Stimulated activated CD4-positive, alpha-beta T cell treated with anti-CD3 and anti-CD28 coated beads, Interleukin-4, amount 100 ng/mL, for 4 hours (primary cell): ENCODE measurements at places on chromosomes 5 and 9.

- DNase-seq = no peak
Observed at GRCh38 chr5:57841676-57842363, 359.2 kb upstream of the ACTBL2 start.

GRCh38 chr5:106423109-106423897 is 1247.4 kb downstream of the EFNA5 start:
- no peak for DNase-seq

DNA sequence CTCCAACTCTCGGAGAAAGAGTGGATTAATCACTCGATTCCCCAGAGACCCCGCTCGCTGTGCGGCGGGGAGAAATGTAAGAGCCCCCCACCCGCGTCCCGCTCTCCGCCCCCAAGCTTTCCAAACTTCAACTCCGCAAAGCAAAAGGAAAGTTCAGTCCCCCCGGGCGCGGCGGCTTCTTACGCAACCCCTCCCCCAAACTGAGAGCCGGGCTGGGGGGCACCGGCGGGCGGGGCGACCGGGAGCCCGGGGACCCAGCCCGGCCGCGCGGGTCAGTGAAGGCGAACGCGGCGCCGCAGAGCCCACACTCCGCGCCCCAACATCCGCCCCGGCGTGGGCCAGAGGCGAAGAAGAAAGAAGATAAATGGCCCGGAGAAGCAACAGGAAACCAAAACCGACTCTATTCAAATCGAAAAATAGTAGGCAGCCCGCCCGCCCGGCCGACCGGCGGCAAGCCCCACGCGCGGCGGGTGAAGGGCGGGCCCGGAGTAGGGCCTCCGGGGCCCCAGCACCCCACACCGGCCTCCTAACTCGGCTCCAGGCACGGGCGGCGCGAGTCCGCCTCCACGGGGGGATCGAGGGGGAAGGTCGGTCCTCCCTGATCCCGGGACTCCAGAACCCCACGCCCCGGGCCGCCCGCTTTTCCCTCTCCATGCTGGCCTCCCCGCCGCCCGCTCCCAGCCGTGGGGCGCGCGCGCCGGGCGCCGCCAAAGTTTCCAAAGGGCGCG is 720 bp downstream of the NOTCH1 start:
- peak; percentile 54 for DNase-seq

- no peak for DNase-seq
Observed at GRCh38 chr5:10572451-10572850, 8.6 kb downstream of the ANKRD33B start.

DNA sequence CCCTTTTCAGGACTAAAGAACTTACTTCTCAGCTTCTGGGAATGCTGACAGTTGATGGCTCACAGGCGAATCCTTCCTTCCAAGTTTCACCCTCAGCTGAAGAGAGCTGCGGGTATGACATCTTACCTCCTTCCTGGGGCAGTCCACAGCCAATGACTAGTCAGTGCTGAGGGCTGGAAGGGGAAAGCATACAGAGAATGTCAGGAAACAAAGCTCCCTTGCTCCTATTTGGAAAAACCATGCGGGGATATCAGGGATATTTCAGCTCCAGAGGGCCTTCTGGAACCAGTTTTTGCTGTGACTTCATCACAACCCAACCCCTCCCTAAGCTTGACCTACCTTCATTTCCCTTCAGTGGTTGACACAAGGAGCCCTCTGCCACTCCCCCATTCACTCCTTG is 15.7 kb downstream of the FTMT start:
- no peak for DNase-seq

DNA sequence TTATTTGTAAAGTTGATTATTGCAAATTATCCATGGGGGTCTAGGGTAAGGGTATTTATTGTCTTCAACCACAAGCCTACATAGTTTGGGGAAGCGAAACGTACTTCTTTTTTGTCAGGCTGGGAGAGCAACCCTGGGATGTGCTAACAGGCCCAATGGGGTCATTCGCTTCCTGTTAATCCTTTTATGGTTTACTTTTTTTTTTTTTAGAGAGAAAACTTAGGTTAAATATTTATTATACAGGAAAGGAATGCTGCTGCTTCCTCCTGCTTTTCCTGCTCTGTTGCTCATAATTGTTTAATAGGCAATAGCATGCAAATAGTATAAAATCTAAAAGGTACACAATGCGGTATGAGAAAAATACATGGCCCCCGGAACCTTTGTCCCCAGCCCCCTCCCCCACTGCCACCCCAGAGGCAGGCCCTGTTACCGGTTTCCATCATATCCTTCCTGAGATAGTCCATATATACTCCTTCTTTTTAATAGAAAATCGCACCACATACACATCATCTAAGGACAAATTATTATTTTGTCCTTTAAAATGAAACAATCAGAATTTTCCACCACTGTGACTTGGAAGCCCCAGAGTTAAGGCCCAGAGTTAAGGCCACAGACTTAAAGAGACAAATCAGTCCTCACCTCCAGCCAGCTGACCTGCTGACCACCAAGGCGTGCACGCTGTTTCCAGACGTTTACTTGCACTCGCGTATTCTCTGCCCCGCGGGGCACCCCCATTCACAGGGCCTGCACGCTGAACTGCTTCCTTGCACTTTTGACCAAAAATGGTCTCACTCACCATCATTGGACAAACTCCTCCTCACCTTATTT is 83.9 kb downstream of the NDFIP1 start:
- no peak for DNase-seq

- no peak for DNase-seq
Observed at GRCh38 chr9:33813712-33814641, 3.0 kb upstream of the UBE2R2 start.

- DNase-seq = no peak
Observed at GRCh38 chr5:106380736-106381135, 1290.0 kb downstream of the EFNA5 start.

GRCh38 chr5:133199417-133200178 is 147.8 kb downstream of the HSPA4 start:
- no peak for DNase-seq

- DNase-seq = no peak
Observed at GRCh38 chr5:62263401-62263800, 42.6 kb upstream of the KIF2A start.

GRCh38 chr9:27655441-27655840 is 82.2 kb upstream of the C9orf72 start:
- no peak for DNase-seq

GRCh38 chr9:126650404-126651341 is 36.9 kb downstream of the LMX1B start:
- DNase-seq = no peak

GRCh38 chr5:147426640-147427327 is 83.1 kb downstream of the DPYSL3 start:
- no peak for DNase-seq

DNA sequence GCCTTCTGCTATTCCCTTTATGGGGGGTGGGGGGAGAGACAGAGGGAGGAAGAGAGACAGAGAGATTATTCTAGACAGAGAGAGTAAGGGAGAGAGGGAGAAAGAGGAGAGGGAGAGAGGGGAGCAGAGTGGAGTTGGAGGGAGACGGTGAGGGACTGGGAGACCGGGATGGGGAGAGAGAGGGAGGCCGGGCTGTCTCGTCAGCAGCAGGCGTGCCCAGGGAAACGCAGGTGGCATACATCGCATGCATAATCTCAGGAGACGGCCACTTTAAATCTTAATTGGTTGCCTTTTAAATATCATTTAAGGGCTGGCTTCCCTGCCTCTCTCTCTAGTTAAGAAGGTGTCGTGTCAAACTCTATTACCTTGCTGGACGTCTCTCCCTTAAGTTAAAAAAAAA is 8.4 kb downstream of the IRX4 start:
- DNase-seq = no peak

GRCh38 chr9:36584620-36585460 is 12.1 kb downstream of the MELK start:
- no peak for DNase-seq

DNA sequence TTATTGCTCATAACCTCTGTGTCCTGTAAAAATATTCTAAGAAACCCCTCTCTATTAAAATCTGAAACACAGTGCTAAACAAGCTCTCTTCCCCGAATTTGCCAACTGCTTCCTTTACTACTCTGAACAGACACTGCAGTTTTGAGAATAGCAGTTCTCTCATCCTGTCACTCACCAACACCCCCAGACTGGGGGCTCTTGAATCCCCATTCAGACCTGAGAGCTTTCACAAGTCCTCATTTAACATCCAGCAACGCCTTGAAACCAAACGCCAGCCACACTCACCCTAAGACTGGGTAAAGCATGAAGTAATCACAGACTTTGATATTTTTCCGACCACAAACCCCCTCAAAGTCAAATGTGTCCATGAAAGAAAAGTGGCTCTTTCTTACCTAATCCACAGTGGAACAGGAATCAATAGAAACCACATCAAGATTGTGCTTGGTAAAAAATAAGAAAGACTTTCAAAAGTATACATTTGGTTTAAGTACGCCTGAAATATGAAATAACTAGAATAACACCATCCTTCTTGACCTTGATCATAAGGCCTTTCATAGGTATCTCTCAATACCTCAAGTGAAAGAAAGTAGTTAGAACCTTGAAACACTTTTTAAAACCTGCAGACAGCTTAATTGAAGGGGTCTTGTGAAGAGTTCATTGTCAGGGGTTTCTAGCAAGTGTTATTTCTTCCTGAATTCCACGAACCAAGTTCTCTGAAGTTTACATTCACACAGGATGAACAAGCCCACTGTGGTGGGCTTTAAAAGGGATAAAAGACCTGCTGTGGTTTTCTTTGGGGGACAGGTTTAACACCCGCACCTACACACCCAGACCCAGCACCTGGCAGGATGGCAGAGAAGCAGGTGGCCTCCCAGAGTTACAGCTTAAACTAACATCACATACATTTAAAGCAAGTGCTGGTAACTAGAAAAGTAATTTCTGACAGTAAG is 412.6 kb downstream of the MLLT3 start:
- DNase-seq = peak; percentile 10

GRCh38 chr5:78518365-78519197 is 130.0 kb downstream of the LHFPL2 start:
- no peak for DNase-seq
